ENCODE measurements at places on chromosomes 4 and X.
A peak's percentile ranks its signal among the peaks of the same experiment; 100 is the strongest.

- DNase-seq: no peak
These were observed 662.2 kb upstream of the ACTRT1 start for GRCh38 chrX:128714425-128714824.

- no peak for DNase-seq
These were observed 902.6 kb downstream of the PDHA2 start for GRCh38 chr4:96742332-96743014.

- DNase-seq: no peak
These were observed 28.1 kb upstream of the GLRA3 start for GRCh38 chr4:174856926-174857800.

DNA sequence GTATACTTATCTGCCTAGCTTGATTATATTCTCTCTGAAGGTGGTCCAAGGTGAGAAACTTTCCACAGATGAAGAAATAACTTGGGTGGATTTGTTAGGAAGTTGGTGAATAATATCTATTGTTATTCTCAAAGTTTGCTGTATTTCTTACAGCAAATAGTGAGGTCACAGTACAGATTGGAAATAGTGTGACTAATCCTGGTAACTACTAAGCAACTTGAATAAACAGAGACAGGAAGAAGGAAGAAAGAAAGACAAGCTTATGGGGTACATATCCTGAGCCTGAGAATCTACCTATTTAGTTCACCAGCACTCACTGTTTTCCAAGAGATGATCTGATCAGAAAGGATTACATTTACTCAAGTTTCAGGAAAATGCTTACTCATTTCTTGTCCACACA is 1416.1 kb downstream of the RPA4 start:
- no peak for DNase-seq

DNA sequence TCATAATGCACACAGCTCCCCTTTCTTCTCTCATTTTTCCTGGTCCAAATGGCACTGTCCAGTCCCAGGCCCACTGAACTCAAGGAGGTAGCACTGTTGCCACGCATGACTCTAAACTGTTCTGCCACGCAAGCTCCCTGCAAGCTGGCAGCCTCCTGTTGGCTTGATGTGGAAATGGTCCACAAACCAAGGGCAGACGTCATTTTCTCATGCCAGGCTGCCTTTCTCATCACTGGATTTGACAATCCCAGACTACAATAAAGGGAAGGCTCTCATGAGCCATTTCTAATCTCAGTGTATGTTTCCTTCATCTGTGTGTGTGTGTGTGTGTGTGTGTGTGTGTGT is 22.4 kb downstream of the OTOP1 start:
- no peak for DNase-seq

- DNase-seq: peak; percentile 40
These were observed 13.3 kb downstream of the CETN2 start for GRCh38 chrX:152817078-152817764.

DNA sequence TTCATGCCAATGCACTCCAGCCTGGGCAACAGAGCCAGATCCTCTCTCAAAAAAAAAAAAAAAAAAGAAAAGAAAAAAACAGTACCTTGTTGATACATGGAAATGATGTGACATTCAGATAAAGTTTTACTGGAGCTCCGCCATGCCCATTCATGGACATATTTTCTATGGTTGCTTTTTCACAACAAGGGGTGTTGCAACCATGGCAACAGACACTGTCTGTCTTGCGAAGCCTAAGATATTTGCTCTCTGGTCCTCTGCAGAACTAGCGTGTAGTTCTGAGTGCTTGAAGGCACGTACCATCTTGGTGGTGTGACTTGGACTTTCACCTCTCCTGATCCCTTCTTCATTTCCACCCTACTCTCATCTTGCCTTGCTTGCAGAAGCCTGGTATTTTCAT is 53.2 kb downstream of the TBL1X start:
- DNase-seq: no peak

DNA sequence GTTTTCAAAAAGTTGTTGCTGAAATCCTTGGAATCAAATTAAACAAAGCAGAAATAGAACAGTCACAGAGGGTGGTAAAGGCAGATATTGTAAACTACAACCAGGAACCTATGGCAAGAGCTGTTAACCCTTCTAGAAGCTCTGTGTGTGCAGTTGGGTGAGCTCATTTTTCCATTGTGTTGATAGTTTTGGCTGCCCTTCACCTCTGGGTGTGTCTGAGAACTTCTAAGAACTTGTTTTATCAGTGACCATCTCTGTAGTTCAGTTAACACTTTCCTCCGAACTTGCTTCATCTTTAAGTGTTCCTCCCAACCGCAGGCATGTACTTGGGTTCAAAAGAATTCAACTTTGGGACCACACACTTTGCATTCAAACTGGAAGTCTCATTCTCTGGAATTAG is 32.7 kb downstream of the RBMX start:
- no peak for DNase-seq

GRCh38 chrX:129493643-129494042 is 29.6 kb downstream of the SMARCA1 start:
- no peak for DNase-seq

DNA sequence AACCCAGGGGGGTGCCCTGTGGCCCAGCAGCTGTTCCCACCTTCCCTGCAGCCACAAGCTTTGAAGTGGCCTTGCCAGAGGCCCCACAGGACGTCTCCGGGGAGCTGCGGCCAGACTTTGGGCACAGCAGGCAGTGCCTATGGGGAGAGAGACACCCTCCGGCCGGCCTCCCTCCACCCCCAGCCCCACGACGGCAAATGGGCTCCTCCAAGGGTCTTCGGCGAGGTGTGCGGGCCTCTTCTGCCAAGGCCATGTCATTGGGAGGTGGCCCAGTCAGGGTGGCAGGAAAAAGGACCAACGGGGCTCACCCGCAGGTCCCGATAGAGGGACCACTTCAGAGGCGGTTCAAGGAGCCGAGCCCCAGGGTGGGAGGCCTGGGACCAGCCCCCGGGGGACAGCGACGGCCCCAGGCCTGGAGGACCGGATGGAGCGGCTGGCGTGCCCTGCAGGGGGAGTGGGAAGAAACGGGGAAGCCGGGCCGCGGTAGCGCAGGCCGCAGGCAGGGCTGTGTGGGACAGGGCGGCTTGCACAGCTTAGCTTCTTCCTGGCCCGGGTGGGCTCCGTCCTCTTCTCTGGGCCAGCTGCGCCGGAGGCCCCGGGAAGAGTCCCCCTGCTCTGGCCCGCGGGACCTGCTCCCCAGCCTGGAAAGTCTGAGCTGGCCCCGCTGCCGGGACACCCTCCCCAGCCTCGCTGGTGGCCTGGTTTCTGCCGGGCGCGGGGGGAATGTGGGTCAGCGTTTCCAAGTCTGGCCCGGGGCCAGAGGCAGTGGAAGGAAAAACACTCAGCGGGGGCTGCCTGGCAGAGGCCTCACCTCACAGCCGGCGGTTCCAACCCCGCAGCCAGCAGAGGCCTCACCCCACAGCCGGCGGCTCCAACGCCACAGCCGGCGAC is 21.9 kb upstream of the SPON2 start:
- no peak for DNase-seq

GRCh38 chr4:148289740-148290139 is 152.5 kb downstream of the NR3C2 start:
- no peak for DNase-seq

DNA sequence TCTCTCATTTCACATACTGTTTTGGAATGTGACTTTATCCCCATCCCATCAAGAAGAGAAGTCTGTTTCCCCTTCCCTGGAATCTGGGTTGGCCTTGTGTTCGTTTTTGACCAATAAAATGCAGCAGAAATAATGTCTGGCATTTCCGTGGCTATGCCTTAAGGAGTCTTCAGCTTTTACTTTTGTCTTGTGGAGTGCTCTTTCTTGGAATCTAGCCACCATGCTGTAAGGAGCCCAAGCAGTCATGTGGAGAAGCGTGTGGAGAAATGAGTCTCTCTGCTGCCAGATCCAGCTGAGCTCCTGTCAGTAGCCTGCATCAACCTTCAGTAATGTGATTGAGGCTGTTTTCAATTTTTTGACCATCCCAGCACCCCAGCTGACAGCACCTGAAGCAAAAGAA is 84.4 kb upstream of the ARMCX2 start:
- no peak for DNase-seq

DNA sequence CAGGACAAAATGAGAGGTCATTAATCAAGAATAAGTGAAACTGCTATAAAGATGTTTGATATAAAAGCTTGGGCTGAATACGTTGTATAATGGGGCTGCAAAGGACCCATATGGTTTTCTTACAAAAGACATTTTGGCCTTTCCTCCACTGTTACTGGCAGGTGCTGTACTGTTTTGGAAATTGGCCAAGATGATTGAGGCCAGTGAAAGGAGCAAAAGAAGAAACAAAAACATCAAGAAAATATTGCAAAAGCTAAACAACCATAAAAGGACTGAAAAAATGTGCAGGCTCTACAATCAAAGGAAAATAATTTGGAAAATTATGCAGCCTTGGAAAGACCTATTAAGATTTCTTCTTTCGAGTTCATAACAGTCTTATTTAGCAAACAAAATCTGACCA is 222.2 kb upstream of the PPP1R2C start:
- no peak for DNase-seq

DNA sequence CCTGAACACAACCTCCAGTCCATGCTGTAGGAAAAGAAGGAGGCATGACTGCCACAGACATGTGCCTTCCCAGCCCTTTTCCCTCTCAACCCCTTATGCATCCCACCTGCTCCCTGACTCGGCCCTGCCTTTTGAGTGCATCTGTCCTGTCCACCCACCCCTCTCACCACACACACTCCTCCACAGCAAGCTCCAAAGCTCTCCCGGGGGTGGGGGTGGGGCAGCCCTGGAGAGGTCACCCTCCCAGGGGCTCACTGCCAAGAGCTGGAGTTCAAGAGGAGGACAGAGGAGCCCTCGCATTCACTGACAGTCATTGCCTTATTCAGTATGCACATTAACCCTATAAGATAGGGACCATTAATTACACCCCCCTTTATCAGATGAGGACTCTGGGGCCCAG is 46.6 kb upstream of the MAMLD1 start:
- no peak for DNase-seq

DNA sequence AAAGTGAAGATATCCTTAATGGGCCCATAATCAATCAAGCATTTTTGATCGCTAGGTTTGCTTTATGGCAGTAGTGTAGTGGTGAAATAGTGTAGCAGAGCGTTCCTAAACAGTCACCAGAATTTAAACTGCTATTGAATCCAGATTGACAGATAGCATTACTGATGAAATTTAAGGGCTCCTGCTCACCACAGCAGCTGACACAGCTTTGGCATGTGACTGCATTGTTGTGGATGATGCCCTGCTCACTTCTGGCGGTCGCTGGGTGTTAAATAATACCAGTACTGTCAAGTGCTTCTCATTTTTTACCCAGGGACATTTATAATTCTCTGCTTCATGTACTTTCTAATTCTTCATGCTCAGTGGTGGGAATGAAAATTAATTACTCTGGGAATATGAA is 102.0 kb upstream of the ARHGAP24 start:
- no peak for DNase-seq

GRCh38 chrX:123447506-123447905 is 263.4 kb downstream of the GRIA3 start:
- DNase-seq: no peak

DNA sequence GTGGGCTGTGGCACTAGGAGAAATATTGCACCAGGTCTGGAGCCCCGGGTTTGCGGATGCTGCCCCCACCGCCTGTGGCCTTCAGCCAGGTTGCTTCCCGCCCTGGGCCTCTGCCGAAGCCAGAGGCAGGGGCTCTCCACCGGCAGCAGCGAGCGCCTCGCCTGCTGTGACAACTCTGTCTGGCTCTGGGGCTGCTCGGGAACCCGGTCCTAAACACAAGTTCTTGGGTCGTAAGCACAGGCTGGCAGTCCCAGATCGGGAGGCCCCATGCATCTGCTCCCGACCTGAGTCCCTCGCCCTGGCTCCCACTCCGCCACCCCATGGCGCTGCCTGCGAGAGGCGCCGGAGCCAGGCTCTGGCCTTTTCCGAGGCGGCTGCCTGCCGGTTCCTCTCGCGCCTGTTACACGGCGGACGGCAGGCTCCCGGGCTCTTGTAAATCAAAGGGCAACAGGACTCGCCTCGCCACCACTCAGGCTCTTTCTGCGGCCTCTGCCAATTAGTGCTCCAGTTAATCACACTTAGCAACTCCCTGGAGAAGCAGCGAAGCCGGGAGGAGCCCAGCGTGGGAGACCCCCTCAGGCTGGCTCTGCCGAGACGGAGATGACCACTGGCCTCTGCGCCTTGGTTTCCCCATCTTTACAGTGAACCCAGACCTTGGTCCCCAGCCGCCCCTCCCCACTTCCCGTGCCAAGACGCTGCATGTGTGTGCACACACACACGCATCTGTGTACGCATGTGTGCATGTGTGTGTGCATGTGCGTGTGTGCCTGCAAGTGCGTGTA is 109.2 kb downstream of the DCTD start:
- no peak for DNase-seq

- no peak for DNase-seq
These were observed 125.9 kb downstream of the AMELX start for GRCh38 chrX:11419102-11419501.

GRCh38 chr4:13829457-13829856 is 201.9 kb upstream of the BOD1L1 start:
- no peak for DNase-seq

- no peak for DNase-seq
These were observed 498.4 kb downstream of the PACRGL start for GRCh38 chr4:21198683-21199082.

DNA sequence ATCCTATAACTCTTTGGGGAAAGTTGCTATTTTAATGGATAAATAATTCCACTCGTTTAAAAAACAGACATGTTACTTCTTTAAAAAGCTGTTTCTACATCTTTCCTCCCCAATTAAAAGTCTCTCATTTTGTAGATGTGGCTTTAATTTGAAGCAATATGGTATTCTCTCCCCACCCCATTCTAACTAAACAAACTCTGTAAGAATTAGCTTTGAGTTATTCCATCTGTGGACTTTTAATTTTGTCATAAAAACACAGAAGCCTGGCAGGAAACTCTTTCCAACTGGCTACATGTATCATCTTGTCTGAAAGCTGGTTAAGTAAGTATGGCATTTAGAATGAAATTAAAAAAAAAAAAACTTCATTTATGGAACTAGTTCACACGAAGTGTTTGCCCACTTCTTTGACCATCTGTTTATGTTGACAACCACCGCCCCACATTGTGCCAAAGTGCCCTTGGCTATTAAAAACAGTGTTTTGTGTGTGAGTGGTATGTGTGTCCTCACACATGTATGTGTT is 140.3 kb downstream of the NAA11 start:
- no peak for DNase-seq

- no peak for DNase-seq
These were observed 57.6 kb downstream of the TBCK start for GRCh38 chr4:106258145-106259045.

- no peak for DNase-seq
These were observed 536.8 kb upstream of the GALNT7 start for GRCh38 chr4:172631832-172632231.

DNA sequence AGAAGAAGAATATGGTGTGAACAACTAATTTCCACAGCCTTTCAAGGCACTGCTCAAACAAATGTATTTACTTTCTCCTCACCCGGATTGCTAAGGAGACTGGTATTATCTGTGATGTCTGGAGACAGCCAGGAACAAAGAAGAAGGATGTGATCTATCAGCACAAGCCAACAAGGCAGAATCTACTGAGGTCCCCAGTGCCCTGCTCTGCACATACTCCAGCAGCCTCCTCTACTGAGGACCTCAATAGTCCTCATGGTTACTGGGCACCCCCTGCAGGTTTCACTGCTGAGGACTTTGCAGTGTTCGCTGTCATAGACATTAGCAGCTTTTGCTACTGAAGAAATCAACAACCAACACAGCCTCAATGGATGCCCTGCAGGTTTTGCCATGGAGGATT is 930.1 kb downstream of the ADGRL3 start:
- no peak for DNase-seq

Data from KBM-7 (cell line).